Cardiac muscle cell (in vitro differentiated cells and primary cell): ENCODE measurements at places on chromosomes 1 and 21.

GRCh38 chr1:152951711-152952110, 4.7 kb downstream of the SPRR5 start:
- no peak for DNase-seq

DNA sequence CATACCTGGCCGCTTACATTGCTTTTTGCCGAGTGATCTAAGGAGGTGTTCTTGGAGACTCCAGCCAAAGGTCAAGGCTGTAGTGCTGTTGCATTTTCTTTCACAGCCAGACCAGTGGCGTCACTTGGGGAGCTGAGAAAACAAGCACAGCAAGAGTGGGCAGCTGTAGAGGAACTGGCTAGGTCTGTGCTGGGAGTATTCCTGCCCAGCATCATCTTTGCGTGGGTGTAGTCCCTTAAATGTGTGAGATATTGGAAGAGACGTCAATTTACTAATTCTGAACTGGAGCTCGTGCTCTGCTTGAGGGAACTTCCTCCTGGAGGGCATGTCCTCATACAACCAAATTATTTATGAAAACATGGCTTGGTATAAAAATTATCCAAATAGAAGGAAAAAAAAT, 10.2 kb downstream of the UBIAD1 start:
- DNase-seq, result no peak

DNA sequence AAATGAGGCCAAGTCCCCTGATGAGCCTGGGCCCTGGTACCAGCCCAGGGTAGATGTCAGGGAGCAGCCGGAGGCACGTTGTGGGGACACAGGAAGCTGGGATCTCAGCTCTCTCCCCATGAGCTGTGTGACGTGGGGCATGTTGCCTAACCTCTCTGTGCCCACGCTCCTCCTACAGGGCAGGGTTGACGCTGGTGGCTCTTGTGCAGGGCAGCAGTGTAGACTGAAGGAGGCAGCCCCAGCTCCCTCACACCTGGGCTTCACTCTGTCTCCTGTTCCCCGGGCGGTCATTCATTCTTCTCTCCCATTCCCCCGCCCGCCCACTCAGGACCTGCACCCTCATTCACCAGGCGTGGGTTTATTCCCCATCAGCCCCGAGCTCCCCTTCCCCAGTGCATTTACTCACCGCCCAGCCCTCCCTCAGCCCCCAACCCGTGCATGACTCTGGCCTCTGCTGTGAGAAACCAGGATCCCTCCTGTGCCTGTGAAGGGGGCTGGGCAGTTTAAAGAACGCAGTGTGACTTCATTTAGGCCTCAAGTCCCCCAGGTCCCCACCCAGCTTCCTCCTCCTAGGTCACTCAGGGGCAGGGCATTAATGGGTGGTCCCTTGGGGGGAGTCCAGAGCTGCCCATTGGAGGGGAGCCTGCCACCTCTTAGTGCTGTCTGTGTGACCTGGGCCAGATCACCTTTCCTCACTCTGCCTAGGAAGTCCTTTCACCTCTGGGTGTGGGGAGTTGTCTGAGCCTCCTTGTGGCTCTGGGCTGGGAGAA, 285.7 kb downstream of the PTPRU start:
- no peak for DNase-seq

DNA sequence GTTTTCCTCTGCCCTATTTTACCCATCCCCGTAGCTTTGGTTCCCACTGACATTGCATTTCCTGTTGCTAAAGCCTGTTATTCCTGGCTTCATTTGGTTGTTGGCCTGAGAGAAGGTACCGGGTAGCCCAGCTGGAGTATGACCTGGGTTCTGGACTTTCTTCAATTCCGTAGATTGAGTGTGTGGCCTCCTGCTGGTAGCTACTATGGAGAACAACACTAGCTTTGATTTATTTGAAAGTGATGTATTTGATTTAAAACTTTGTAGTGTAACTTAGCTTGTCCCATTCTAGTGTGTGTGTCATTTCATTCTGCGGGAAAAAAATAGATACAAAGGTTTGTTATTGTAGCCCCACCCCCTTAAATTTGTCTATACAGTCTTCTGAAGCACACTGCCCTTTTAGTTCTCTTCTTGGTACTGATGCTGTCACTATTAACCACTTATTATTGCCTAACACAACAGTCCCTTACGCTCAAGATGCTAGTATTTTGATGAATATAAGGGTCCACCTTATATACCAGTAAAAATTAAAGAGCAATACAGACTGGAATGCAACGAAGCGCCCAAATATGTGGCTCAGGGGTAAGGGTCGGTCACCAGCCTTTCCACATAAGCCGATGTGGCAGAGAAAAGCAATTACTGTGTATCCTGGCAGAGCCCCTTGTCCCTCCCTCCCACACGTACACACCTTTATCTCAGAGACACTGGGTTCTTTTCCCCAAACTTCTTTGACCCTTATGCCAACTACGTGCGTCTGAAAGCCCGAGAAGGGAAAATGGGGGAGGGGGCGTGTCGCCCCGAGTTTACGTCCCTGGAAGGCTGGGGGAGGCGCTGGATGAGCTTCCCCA, 643 bp upstream of the MOV10 start:
- peak; percentile 38 for DNase-seq

GRCh38 chr1:8727809-8728213, 89.6 kb downstream of the RERE start:
- DNase-seq, result peak; percentile 46

DNA sequence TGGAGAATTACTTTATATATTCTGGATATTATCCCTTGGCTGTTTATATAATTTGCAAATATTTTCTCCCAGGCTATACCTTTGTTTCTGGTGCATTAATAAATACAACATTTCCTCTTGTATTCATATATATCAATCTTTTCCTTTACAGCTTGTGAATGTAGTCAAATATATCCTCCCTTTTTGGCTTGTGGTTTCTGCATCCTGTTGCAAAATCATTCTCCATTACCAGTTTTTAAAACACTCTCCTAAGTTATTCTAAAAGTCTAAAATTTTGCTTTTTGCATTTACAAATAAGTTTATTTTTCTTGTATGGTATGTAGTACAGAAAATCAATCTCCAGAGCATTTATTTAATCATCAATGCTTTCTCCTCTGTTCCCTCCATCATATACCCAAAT, 909.4 kb downstream of the ADGRL2 start:
- DNase-seq, result peak; percentile 9

- peak; percentile 69 for DNase-seq
These were observed 723 bp downstream of the CDC42BPA start for GRCh38 chr1:227317523-227318015.

GRCh38 chr1:147611021-147611426, 59.3 kb downstream of the ACP6 start:
- no peak for DNase-seq

DNA sequence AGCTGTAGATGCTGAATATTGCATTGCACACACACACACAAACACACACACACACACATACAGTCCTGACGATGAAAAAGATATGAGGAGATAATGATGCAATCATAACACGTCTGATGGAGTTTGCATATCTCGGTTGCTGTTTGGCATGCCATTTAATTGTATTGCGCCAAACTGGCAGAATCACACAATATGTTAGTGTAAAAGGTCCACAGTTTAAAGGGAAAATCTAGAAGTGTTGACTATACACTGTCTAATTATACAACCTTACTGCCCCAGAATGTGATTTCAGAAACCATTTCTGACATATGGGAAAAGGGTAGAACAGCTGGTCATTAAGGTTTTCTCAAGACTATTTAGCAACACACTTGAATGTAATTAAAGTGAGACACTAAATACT, 123.7 kb upstream of the PROX1 start:
- no peak for DNase-seq

GRCh38 chr1:197200272-197200899, 53.9 kb upstream of the ASPM start:
- DNase-seq, result peak; percentile 19

DNA sequence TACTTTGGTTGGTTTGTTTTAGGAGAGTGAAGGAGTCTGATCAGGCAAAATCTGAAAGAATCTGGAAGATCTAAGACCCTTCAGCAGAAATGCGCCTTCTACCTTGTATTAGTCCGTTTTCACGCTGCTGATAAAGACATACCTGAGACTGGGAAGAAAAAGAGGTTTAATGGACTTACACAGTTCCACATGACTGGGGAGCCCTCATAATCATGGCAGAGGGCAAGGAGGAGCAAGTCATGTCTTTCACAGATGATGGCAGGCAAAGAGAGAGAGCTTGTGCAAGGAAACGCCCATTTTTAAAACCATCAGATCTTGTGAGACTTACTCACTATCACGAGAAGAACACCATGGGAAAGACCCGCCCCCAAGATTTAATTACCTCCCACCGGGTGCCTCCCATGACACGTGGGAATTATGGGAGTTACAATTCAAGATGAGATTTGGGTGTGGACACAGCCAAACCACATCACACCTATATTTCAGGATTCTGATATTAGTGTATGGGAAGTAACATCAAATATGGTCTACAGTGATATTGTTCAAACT, 99.3 kb downstream of the GLUL start:
- DNase-seq, result no peak

DNA sequence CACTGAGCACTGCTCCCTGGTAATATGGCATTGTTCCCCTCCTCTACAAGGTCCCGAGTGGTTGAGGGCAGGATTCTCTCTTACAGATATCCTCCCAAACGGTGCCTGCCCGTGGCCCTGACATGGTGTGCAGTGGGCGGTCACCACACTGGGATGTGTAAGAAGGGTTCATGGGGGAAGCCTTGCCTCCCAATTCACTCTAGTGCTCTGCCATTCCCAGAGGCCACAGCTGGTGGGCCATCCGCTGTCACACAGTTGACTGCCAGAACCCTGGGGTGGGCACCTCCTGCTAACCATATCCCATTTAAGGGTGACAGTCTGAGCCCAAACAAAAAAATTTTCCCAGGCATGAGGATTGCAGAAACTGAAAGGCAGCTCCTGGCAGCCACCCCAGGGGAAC, 9.1 kb downstream of the GJA5 start:
- DNase-seq, result no peak
